ENCODE measurements at places on chromosomes 16 and 17. TPM values are rescaled to one million over a fixed set of nuclear protein-coding genes. Genes with fewer than 3 reads are reported as not detected.

TMIGD1 gene
- not detected for total RNA-seq

RILP gene
- 10.2 TPM for total RNA-seq

KCNH4 gene
- 0.24 TPM for total RNA-seq

AMDHD2 gene
- total RNA-seq = 60.1 TPM

SNX11 gene
- total RNA-seq = 20.1 TPM

SLC52A1 gene
- 0.78 TPM for total RNA-seq

BORCS6 gene
- 5.6 TPM for total RNA-seq

TBC1D28 gene
- 0.09 TPM for total RNA-seq

MARVELD3 gene
- 30.0 TPM for total RNA-seq

CASKIN1 gene
- total RNA-seq = 9.4 TPM

MYL11 gene
- 0.80 TPM for total RNA-seq

GP1BA gene
- not detected for total RNA-seq

GNG13 gene
- total RNA-seq = 0.34 TPM

C17orf67 gene
- total RNA-seq = 3.0 TPM

MSI2 gene
- total RNA-seq = 79.9 TPM

CD300A gene
- 2.0 TPM for total RNA-seq
